MCF 10A (cell line): ENCODE measurements at places on chromosomes 2 and 18. TPM values are rescaled to one million over a fixed set of nuclear protein-coding genes. Genes with fewer than 3 reads are reported as not detected.

Gene DUSP19
- total RNA-seq, result 0.84 and 1.0 TPM in 2 replicates

Gene SRD5A2
- total RNA-seq, result not detected in 2 replicates

DNA sequence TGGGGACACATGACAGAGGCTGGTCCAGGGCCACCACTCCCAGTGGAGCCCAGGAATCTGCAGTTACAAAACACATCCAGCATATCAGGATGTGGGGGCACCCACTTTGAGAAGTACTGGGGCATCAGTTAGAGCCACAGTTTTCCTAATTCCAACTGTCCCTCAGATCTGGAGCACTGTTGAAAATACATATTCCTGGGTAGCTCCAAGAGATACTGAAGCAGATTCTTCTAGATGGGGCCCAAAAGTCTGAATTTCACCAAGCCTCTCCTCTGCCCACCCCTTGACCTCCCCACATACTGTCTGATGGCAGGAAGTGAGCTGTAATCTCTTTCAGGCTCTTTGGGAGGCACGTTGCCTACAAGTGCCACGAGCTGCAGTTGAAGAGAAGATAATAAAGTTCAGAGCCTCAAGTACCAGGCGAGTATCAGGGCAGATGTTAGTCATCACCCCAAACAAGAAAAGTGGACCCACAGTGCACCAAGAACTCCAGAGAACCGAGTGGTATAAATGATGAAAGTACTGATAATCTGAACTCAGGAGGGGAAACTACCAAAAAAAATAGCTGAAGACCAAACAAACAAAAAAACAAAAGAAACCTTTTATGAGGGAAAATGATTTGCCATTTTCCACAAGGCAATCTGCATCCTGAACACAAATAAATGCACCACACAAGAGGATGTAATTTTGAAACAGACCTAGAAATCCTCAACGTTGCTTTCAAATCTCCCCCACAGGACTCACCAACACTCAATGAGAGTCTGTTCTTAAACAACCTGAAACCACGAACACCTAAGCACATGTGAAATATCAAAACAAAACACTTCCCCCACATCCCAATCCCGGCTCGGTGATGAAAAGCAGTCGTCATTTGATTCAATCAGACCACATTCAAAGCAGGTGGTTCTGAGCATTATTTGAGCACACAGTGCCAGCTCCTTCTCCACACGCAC is 98.7 kb downstream of the TCF4 start:
- H3K27me3 ChIP-seq, result no peaks in the 10 kb centered on the region
- DNase-seq, result no peak
- no peaks in the 10 kb centered on the region for H3K36me3 ChIP-seq
- peaks cover 6% of the 10 kb centered on the region for H3K4me1 ChIP-seq

GRCh38 chr2:68203587-68203986 is 45.9 kb downstream of the PNO1 start:
- H3K4me1 ChIP-seq, result peaks cover 20% of the 10 kb centered on the region
- H3K27me3 ChIP-seq, result no peaks in the 10 kb centered on the region
- peaks cover 28% of the 10 kb centered on the region for H3K36me3 ChIP-seq
- DNase-seq, result no peak

Gene SERPINB2
- 0.47 and 0.82 TPM in 2 replicates for total RNA-seq

Gene TUBA3E
- total RNA-seq, result not detected in 2 replicates

DNA sequence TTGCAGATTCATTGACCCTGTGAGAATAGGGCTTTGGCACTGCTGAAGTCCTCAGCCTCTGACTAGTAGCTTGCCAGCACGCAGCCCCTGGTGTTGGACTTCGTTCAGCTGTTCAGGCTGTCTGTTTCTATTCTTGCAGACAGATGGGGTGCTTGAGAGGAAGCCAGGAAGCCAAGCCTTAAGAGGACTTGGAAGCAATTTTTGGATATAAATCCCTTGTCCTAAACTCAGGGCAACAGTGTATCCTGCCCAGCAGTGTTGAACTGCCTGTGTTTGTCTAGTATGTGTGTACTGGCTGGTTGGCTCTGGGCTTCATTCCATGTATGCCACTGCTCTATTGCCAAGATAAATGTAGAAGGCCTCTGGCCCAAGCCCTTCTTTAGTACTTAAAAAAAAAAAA is 108.6 kb downstream of the COMMD1 start:
- H3K4me1 ChIP-seq, result no peaks in the 10 kb centered on the region
- H3K36me3 ChIP-seq, result peaks cover 6% of the 10 kb centered on the region
- no peaks in the 10 kb centered on the region for H3K27me3 ChIP-seq
- DNase-seq, result no peak
- H3K27ac ChIP-seq, result no peak overlapping the region

GRCh38 chr2:173922068-173922467 is 43.1 kb downstream of the SP3 start:
- DNase-seq, result no peak
- H3K27ac ChIP-seq, result no peak overlapping the region
- no peaks in the 10 kb centered on the region for H3K27me3 ChIP-seq
- peaks cover 37% of the 10 kb centered on the region for H3K36me3 ChIP-seq
- H3K4me1 ChIP-seq, result peaks cover 19% of the 10 kb centered on the region

DNA sequence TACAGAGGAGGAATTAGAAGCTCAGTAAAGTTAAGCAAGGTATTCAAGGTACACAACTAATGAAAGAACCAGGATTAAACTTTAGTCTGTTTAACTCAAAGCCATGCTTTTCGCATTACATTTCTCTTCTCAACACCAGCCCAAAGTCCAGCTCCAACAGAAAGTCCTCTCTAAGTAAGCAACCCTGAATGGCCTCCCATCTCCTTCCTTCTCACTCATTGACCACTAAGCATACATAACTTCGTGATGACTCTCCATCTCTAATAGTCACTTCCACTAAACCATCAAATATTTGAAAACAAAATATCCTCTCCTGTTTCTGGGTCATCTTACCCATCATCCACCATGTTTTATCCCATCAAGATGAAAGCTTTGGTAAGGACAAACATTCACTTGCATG is 219.8 kb downstream of the RAD51AP2 start:
- no peak overlapping the region for H3K27ac ChIP-seq
- DNase-seq, result no peak
- peaks cover 19% of the 10 kb centered on the region for H3K4me1 ChIP-seq
- no peak overlapping the region for H3K4me3 ChIP-seq

DNA sequence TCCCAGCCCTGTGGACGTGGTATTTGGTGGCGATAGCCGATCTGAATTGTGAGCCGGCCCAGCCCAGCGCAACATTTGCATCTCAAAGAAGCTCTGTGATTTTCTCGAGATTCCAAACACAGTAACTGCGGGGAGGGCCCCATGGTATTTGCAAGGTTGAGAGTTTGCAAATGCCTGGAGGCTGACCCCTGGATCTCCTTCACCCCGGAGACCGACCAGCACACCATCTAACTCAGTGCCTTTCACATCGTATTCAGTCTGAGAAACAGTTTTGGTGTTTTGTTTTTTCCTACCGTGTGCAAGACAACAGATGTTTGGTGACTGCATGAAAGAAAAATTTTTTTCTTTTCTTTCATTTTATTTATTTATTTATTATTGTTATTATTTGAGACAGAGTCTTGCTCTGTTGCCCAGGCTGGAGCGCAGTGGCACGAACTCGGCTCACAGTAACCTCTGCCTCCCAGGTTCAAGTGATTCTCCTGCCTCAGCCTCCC is 40.3 kb downstream of the MYCN start:
- H3K27ac ChIP-seq, result no peak overlapping the region
- H3K27me3 ChIP-seq, result no peaks in the 10 kb centered on the region
- no peaks in the 10 kb centered on the region for H3K36me3 ChIP-seq
- no peak overlapping the region for H3K4me3 ChIP-seq
- no peaks in the 10 kb centered on the region for H3K4me1 ChIP-seq

- no peaks in the 10 kb centered on the region for H3K36me3 ChIP-seq
- peaks cover 11% of the 10 kb centered on the region for H3K27me3 ChIP-seq
- no peak for DNase-seq
- H3K27ac ChIP-seq, result no peak overlapping the region
- no peak overlapping the region for H3K4me3 ChIP-seq
Measured at GRCh38 chr2:151996243-151997003, 102.4 kb downstream of the CACNB4 start.

- no peaks in the 10 kb centered on the region for H3K27me3 ChIP-seq
- no peak for DNase-seq
- peaks cover 74% of the 10 kb centered on the region for H3K36me3 ChIP-seq
- H3K27ac ChIP-seq, result no peak overlapping the region
- H3K4me3 ChIP-seq, result no peak overlapping the region
Measured at GRCh38 chr2:190986221-190986953, 27.6 kb downstream of the STAT1 start.

GRCh38 chr2:38515155-38516074 is 87.3 kb downstream of the HNRNPLL start:
- H3K27ac ChIP-seq, result peak overlapping the region; percentile 94
- peak; percentile 89 for DNase-seq
- peak overlapping the region; percentile 75 for H3K4me3 ChIP-seq

DNA sequence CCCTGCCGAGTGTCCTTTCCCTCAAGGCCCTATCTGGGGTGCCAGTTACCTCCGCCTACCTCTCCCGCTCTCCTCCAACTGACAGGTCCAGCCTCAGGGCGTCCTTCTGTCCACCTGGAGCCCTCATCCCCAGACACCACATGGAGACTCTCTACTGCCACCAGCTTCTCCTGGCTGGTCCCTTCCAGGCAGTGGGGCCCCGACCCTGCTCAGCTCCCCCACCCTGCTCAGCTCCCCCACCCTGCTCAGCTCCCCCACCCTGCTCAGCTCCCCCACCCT is 74.0 kb upstream of the ODC1 start:
- H3K27me3 ChIP-seq, result no peaks in the 10 kb centered on the region
- no peak for DNase-seq
- no peak overlapping the region for H3K4me3 ChIP-seq
- no peak overlapping the region for H3K27ac ChIP-seq
- H3K36me3 ChIP-seq, result no peaks in the 10 kb centered on the region

- no peak overlapping the region for H3K27ac ChIP-seq
- H3K4me1 ChIP-seq, result peaks cover 18% of the 10 kb centered on the region
- H3K36me3 ChIP-seq, result no peaks in the 10 kb centered on the region
- DNase-seq, result no peak
Measured at GRCh38 chr2:121902171-121902591, 146.7 kb downstream of the TSN start.

Gene RAMP1
- total RNA-seq, result 4.3 and 11.2 TPM in 2 replicates

Gene GRHL1
- total RNA-seq, result 0.96 and 2.0 TPM in 2 replicates

Gene ZCCHC2
- total RNA-seq, result 14.6 and 15.0 TPM in 2 replicates

Gene LYG1
- 0.42 and 1.2 TPM in 2 replicates for total RNA-seq

Gene RSAD2
- total RNA-seq, result 0.09 TPM in 1 of 2 replicates, not detected in the other

DNA sequence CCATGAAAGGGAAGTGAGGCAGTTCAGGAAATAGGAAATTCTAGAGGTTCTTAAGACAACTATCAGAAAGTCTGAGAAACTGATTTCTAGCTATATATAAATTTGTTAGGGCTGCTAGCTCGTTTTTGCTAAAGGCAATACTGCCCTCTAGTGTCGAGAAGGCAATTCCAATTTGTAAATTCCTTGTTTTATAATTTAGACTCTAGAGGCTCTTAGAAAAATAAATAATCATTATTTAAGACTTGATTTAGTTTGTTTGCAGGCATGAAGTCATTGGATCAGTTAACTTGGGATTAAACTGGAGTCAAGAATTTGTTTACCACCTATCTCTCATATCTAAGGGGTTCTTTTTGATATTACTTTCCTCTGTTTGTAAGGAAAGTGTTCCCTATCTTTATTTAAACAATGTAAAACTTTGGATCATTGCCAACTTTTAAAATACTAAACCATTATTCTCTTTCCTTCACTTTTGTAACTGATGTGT is 66.2 kb downstream of the ACVR2A start:
- H3K27ac ChIP-seq, result no peak overlapping the region
- peak; percentile 69 for DNase-seq
- no peaks in the 10 kb centered on the region for H3K36me3 ChIP-seq
- H3K4me3 ChIP-seq, result no peak overlapping the region

- H3K27me3 ChIP-seq, result no peaks in the 10 kb centered on the region
- no peak for DNase-seq
- no peak overlapping the region for H3K27ac ChIP-seq
- H3K36me3 ChIP-seq, result peaks cover 13% of the 10 kb centered on the region
Measured at GRCh38 chr18:21979759-21980158, 189.6 kb upstream of the GATA6 start.

GRCh38 chr2:8840475-8841091 is 3.2 kb upstream of the KIDINS220 start:
- no peaks in the 10 kb centered on the region for H3K27me3 ChIP-seq
- H3K4me3 ChIP-seq, result no peak overlapping the region
- peaks cover 5% of the 10 kb centered on the region for H3K4me1 ChIP-seq
- H3K27ac ChIP-seq, result no peak overlapping the region
- DNase-seq, result no peak

Gene REG1A
- total RNA-seq, result not detected in 2 replicates
